ENCODE measurements at places on chromosomes 3 and 15.

DNA sequence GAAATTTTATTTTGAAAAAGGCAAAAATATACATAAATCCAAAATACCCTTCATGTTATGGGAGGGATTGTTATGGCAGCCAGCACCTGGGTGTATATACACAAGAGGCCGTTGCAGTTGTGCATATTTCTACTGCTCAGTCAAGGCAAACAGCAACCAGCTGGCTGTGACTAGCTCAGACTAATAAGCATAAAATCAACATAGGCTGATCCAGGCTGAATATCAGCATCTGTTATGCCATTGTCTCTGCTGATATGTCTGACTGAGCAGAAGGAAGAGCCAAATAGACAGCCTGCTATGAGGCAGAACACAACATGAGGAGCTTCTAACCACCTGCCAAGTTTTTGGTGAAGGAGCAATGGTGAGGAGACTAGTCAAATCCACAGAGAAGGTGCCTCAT lies 457.5 kb upstream of the ALCAM start:
- no peak for DNase-seq

- DNase-seq, result no peak
Observed at GRCh38 chr15:44101944-44102343, 93.1 kb downstream of the FRMD5 start.

DNA sequence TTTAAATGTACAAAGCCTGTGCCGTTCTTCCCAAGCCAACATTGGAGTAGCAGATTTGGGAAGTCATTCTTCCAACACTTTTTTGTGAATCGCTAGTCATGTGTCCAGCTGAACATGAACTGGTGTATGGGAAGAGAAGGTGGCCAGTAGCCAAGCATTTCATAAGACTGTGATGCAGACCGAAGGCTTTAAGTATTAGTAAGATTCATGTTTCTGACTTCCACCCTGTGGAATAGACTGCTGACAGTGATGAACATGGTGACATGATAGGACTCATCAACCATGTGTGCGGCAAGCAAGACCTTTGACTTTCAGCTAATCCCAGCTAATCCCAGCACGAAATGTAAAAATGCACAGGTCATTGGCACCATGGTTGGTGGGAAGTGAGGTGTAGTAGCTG lies 48.3 kb upstream of the THSD4 start:
- no peak for DNase-seq

GRCh38 chr15:43134157-43134635 lies 810 bp downstream of the TMEM62 start:
- DNase-seq, result no peak

DNA sequence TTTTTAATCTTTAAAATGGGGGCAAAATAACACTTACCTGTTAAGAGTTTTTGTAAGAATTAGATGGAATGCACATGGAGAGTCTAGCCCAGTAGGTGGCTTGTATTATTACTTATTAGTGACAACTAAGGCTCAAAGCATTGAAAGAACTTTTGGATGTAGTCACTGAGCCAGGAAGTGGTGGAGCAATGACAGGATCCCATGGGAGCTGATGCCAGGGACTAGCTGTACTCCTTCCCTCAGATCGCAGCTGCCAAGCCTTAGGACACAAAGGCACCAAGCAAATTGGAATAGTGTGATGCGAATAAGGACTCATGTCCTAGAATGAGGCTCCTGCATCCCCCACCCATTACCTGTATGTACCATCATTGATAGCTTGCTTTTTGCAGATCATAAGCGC lies 370.4 kb upstream of the RGMA start:
- no peak for DNase-seq

DNA sequence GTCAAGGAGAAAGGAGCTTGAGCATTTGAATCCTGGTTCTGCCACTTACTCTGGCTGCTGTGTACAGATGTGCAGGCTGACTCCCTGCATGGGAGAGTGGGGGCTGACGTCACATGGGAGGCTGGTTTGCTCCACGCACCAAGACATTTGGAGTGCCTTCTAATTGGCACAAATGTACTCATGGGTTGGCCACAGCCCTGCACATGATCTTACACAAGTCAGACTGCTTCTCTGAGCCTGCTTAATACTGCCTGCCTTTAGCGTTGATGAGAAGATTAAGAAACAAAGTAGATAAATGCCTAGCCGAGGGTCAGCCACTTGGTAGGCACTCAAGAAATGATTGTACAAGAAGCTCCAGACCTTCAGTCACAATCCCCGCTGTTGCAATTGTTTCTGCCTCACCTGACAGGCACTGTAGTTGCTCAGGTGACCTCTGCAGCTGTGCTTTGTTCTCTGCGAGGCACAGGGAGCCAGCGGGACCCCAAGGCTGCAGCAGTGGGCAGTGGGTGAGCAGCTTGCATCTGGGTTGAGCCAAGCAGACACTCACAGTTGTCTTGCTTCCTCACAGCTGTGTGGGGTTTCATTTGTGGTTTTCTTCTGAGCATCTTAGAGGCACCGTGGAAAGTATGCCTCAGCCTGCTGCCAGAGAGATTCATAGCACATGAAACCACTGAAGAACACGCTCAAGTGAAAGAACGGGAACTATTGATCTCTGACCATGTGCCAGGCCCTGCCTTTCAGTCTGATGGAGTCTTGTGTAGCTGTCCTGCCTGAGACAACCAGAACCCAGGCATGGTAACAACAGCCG lies 33.1 kb downstream of the GRK7 start:
- no peak for DNase-seq

DNA sequence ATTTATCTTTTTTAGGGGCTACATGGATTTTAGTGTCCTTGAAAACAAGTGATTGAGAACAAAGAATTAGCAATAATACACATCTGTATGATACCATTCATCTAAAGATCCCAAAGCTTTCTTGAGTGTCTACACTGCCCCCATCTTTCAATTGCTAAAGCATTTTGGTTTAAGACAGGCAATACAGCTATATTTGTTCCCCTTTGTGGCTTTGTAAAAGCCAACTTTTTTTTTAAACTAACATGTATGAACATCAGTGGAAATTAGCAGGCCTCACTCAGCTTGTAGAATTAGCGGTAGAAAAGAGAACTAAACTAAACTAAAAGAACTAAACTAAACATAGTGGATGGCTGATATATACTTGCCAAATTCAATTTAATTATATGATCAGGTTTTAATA lies 449.6 kb downstream of the MECOM start:
- no peak for DNase-seq

GRCh38 chr3:13379201-13379830 lies 40.8 kb downstream of the NUP210 start:
- DNase-seq, result no peak

DNA sequence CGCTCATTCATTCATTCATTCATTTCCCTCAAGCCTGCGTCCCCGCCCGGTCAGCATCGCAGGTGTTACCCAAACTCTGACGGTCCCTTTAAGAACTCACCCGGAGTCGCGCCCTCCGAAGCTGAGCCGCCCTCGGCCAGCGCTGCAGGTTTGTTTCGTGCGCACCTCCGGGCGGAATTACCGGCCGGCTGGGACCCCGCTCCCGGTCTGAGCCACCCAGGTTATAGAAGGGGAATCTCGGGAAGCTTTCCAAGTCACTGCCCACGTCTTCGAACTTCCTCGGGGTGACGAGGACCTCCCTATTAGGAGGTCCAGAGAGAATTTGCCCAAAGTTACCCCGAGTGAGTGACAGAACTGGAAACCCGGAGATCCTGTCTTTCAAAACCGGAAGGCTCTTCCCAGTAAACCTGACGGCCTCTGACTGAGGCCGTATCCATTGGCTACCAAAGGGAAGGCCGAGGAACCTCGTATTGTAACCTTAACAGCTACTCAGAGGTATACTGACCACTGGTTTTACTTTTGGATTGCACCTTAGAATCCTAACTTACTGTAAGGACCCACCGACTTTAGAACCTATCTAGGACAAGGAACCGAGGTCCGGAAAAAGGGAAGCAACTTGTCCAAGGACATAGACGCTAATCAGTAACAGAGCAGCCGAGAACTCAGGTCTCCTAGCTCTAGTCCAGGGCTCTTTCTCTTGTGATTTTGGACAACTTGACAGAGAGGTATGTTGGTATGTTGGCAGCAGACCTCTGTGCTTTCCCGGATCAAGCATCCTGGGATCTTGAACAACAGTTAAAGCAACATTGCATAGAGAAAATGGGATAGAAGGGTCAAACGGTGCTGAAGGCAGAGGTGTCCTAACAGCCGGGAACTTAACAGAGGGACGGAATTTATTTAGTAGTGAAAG lies 788 bp upstream of the DLG1 start:
- DNase-seq, result no peak

GRCh38 chr3:190883973-190884832 lies 21.7 kb upstream of the GMNC start:
- peak; percentile 20 for DNase-seq

DNA sequence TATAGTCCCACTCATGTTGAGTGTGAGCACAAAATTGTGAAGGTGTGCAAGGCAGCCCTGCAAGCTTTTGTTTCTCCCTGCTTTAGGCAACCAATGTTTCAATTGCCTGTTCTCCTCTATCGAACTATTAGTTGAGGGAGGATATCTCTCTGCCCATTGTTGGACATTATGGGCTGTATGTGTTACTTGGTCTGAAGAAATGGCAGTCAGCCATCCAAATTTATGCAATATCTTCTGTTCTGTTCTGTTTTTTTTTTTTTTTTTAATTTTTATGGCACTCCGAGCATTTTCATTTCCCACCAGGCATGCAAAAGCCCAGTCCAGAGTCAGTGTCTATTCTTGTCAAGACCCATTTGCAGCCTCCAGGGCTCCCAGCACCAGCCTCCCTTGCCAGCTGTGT lies 44.0 kb downstream of the ANAPC13 start:
- no peak for DNase-seq

- DNase-seq, result no peak
Observed at GRCh38 chr15:33016405-33017024, 178.0 kb downstream of the FMN1 start.

Measured in hypothalamus (tissue), 51 donors.